Activated CD8-positive, alpha-beta memory T cell treated with anti-CD3 and anti-CD28 coated beads for 1 hour (primary cell): ENCODE measurements at places on chromosomes 2 and 18.

DNA sequence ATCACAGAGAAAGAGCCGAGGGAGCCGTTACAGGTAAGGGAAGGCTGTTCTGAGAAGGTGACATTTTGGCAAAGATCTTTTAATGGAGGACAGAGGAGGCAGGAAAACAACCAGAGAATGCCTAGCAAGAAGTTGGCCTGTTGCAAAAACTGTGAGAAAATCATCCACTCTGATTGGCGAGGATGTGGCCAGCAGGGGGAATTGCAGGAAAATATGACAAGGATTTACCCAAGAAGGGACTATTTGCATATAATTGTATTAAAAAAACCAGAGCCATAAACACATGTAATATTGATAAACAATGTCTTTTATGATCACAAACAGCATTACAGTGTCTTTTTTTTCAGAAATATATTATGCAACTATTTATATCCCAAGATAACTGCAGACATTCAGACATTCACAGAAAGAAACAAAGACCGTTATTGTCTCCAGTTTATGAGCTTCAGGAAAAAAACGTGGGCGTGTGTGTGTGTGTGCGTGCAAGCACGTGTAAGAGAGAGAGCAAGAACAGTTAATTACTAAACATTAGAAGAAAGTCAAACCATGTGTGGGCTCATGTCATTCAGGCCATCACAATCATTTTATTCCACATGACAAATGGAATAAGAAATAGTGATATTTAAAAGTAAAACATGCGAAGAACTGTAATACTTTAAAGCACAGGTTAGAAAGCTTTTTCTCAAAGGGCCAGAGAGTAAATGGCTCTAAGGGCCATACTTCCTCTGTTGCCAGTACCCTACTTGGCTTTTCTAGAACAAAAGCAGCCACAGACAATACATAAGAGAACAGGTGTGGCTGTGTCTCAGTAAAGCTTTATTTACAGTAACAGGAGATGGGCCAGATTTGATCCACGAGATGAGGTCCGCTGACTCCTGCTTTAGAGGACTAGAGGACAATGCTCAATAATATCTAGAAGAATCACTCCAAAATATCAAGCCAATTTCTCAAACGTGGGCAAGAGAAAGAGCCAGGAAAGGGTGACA lies 324.1 kb downstream of the DLGAP1 start:
- DNase-seq: no peak

GRCh38 chr2:20604951-20605381 lies 45.9 kb downstream of the HS1BP3 start:
- DNase-seq: no peak

GRCh38 chr2:199382091-199382490 lies 75.6 kb downstream of the SATB2 start:
- no peak for DNase-seq

GRCh38 chr2:66547887-66548286 lies 113.0 kb downstream of the MEIS1 start:
- DNase-seq: no peak

- DNase-seq: no peak
Measured at GRCh38 chr18:845152-845819, 33.2 kb upstream of the YES1 start.

GRCh38 chr2:119441376-119442225 lies 9.9 kb downstream of the TMEM37 start:
- no peak for DNase-seq

DNA sequence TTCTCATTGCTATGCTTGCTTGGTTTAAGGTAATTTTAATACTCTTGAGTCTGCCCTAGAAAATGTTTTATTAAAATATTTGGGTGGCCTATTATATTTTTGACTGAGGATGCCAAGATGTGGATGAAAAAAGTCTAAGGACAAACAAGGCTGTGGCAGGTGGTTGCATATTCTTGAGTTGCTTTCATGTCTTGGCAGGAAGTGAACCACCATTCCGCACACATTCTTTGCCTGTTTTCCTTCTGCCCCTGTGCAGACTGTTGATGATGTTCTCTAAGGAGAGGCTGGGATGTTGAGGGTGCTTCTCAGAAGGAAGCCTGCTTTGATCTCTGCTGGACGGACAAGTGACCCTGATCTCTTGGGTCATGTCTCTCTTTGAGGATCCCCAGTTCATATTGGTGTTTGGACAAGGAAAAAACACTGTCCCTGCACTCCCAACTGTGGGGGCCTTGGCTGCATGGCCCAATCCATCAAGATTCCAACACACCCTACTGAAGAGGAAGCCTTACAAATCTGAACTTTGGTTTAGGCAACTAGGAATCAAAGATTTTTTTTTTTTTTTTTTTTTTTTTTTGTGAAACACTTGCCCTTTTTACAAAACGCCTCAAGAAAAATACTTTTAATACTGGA lies 45.0 kb upstream of the CD28 start:
- DNase-seq: no peak

DNA sequence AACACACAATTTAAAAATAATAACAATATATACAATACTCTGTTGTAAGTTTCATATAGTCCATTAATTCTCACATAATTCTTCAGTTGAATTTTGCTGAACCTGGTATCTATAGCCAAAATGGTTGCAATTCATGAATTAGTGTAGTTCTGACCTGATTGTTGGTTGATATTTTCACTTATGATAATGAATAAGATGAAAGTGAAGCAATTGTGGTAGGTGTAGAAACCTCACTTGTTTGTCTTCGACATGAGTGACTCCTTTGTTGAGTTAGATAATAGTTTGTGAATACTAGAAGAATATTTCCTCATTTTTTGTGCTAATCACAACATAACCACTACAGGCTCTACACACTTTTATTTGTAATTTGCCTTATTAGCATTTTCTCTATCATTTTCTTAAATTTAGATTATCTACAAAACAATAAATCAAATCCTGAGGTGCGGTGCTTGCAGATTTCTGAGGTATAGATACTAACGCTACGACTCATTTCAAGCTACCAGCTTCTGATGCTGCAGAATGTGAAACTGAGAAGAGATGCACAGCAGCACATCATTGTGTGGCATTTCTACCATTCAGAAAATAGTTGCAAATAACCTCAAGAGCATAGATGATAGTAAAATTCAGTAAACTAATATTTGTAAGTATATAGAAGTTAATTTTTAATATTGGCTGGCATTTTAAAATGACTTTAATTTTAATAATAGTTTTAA lies 117.9 kb downstream of the KCNH7 start:
- no peak for DNase-seq

DNA sequence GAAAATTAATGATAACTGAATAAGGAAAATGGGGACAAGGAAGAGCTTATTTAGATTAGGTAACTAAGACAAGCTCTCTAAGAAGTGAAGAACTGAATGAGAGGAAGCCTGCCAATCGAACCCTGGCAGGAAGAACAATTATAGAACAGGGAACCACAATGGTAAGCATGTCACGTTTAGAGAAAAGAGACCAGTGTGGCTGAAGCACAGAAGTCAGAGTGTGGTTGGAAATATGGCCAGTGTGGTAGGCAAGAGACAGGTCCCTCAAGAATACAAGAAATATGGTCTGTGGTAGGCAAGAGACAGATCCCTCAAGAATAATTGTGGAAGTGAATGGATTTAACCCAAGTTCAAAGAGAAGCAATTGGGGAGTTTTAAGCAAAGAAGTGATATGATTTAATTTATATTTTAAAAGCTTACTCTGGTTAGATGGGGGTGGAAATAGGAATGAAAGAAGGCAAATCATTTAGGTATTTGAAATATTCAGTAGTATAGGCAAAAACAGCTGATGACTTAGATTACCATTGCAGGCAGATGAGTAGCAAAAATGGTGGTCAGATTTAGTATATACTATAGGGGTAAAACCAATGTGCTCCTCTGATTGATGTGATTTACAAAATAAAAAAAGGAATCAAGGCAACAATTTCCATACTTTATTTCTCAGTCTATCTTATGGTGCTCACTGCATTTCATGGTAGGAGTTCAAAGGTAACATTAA lies 38.8 kb upstream of the ERMN start:
- DNase-seq: no peak

GRCh38 chr2:11004199-11004598 lies 92.5 kb downstream of the KCNF1 start:
- no peak for DNase-seq
